ENCODE measurements at places on chromosomes 12 and 14.

DNA sequence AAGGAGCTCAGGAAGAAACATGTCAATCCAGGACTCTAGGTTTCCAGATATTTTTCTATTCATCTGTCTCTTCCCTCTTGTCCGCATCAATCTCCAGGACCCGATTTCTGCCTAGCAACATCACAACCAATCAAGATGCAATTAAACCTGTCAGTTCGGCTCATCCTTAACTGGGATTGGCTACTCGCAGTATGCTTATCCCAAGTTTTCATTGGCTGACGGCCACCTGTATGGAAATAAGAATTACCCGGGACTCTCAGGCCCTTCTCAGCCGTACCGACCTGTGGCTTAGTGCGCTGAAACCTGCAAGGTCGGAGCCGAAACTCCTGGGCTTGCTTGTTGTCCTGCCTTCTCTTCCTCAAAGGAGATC, 20.4 kb upstream of the ATP5MC2 start:
- no peak for DNase-seq

GRCh38 chr12:118059341-118060191, 1.4 kb downstream of the WSB2 start:
- no peak for DNase-seq

DNA sequence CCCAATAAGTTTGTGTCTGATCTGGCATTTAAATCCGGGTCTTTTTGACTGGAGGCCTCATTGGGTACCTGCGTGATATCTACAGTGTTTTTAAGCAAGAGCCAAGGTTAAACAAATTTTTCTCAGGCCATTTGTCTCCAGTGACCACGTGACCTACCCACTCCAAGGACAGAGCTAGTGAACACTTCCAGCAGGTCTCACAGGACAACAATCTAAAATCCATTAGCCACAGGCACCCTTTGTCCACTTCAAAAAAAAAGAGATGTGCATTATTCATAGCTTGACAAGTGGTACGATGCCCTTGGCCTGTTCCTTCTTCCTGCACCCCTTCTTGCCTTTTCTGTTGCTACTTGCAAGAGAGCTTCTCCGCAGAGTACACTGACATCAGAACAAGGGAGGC, 109.6 kb upstream of the GSC start:
- no peak for DNase-seq

- no peak for DNase-seq
Observed at GRCh38 chr12:81800298-81801148, 41.4 kb upstream of the PPFIA2 start.

- DNase-seq, result peak; percentile 37
Observed at GRCh38 chr12:46209914-46210872, 58.6 kb downstream of the SLC38A1 start.

GRCh38 chr14:77524536-77524935, 25.9 kb upstream of the ISM2 start:
- DNase-seq, result no peak

DNA sequence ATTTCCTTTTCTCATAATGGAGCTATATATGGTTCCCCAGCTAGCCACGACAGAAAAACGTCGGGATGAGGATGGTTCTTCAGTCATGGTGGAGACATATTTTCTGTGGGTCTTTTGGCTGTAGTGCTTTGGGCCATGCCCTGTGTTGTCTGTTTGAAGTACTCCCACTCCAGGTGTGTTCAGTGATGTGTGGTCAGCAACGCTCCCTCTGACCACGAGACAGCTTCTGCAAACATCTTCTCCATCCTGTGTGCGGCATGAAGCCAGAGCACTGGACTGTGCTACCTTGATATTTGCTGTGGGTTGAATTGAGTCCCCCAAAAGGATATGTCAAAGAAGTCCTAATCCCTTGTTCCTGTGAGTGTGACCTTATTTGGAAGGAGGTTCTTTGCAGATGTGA, 931.2 kb downstream of the NRXN3 start:
- no peak for DNase-seq

- DNase-seq, result no peak
Observed at GRCh38 chr12:89539426-89540223, 13.8 kb upstream of the POC1B start.

GRCh38 chr12:114674251-114675047, 9.5 kb downstream of the TBX3 start:
- DNase-seq, result no peak

- DNase-seq, result no peak
Observed at GRCh38 chr12:113418213-113418879, 3.8 kb upstream of the SDSL start.

DNA sequence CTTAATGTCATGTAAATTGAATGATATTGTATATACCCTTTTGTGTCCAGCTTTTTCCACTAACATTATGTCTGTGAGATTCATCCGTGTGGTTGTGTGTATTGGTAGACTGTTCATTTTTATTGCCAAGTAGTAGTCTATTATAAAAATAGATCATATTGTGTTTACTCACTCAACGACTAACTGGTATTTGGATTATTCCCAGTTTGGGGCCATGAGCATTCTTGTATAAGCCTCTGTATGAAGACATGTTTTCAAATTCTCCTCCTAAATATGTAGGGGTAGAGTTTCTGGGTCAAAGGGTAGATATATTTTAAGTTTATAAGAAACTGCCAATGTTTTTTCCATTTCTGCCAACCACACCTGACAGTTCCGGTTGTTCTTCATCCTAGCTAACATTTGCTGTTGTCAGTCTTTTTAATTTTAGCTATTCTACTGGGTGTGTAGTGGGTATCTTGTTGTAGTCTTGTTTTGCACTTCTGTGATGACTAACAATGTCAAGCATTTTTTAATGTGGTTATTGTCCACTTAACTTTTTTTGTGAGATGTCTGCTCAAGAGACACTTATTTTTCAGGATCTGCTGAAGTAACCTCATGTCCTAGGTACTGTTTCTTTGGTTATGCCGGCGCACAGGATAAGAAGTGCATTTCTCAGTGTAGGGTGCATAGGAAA, 93.2 kb downstream of the DACT1 start:
- DNase-seq, result no peak

DNA sequence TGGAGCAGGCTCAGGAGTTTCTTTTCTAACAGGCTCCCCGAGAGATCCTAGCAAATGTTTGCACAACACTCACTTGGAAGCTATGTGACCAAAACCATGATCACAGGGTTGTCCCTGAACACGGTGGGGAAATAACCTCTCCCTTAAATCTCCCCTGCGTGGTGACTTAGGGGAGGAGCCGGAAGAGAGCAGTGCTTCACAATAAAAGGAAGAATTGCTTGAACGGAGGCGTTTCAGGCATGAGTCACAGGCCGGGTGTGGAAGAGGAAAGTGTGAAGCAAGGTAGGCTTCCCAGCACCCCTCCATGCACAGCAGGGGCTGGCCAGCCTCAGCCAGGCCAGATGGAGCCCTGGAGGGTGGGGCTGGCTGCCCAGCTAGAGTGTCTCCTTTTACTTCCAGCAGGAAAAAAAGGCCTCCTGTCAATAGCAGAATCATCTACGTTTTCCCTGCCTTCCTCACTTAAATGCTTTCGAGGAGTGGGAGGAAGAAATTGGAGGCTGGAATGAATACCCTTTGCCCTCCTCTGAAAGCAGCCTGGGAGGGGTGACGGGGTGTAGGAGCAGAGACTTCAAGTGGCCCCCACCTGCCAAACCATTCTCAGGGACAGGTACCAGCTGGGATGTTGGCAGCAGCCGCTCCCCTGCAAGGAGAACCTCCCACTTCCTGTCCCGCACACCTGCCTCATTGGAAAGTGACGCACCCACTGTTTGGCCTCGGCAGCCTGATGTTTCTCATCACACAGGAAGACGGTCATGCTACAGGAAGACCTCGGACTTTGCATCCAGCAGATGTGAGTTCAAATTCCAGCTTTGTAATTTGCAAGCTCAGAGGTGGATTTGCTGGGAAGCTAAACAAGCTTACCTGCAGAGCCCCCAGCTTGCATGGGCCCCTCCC, 30.1 kb upstream of the PPP2R5C start:
- DNase-seq, result peak; percentile 54

DNA sequence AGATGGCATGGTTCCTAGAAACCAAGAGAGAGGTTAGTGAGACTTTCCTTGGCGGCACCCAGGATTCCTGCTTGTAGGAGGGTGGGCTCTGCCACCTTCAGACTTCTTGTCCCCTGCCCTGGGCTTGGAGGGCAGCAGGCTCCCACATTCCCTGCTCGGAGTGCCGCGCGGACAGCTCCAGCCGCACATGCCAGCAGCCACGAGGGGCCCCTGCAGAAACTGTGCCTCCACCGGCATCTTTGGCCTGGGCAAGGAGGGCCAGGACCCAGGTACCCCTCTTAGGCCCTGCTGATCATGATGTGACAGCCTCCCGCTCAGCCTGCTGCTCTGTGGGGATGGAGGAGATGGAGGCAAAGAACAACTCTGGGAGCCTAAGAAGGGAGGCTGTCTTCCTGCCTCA, 62.3 kb downstream of the PRIMA1 start:
- DNase-seq, result no peak

GRCh38 chr12:2311020-2311778, 258.4 kb downstream of the CACNA1C start:
- DNase-seq, result no peak

GRCh38 chr12:26378711-26379110, 183.3 kb downstream of the SSPN start:
- no peak for DNase-seq

Data from psoas muscle (tissue), 8 donors.